ENCODE measurements at places on chromosomes 16 and 17.

DNA sequence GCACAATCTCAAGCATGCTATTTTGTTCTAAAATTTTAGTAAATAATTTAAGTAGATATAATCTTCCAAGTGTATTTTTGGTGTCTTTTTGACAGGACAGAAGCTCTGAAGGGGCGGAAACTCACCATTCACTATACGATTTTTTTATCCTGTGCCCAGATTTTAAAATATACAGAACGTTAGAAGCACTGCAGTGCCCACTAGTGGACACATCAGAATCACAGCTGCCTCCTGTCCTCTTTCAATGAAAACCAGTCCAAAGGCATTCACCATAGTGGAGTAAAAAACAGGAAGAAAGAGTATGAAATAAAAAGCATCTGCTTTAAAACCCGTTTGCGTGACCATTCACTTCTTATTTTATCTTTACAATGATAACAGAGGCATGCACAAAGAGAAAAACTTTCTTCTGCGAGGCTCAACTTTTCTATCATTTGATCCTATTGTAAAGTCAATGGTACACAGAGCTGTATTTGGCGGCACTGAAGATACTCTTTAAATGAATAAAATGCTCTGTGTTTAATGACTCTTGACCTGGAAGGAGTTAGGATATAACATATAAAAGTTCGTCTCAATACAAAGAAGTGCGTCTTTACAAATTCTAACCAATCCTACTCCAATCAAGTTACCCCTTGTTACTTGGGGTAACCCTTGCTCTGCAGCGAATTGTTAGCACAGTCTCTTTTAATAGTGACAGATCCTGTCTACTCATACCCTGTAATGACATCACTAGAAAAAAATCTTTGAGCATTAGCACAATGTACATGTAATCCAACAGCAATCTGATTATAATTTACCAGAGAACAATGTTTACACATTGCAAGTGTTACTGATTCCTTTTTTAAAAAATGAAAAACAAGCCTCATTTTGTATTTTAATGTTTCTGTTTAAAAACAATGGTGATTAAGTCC, 339.8 kb upstream of the PSMD7 start:
- peak; percentile 63 for DNase-seq

GRCh38 chr17:17573912-17574311, 17.6 kb downstream of the PEMT start:
- no peak for DNase-seq

DNA sequence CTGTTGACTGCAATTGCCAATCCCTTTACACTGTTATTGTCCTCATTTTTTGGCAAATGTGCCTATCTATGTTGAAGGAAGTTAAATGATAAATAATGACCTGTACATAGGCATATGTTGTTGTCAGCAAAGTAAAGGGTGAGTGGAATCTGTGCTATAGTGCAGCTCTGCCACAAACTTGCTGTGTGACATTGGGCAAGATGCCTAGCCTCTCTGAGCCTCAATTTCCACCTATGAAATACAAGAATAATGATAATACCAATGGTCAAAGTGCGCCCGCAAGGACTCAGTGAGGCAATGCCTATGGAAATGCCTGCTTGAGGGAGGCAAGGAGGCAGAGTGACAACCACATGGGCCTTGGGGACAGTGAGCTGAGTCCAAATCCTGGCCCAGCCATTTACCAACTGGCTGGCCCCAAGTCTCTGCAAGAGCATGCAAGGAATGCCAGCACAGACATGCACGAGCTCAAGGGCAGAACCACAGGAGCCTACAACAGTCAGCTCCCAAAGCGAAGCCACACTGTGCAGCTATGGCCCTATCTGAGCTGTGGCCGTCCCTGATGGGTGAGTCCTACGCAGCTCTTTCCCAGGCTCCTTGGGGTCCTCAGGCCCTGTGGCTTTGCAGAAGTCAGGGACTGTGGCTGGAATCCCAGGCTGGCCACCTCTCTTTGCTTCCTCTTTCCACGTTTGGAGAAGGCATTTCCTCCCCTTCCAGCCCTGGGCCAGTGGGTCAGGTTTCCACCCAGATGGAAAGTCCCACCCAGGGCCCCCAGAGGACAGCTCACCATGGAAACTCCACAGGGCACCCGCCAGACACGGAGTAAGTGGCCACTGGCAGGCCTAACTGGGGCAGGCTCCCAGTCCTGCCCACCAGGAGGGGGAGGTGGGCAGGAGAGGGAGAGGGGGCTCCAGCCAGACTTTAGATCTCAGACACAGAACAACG, 82.1 kb downstream of the ZNF423 start:
- DNase-seq = no peak

DNA sequence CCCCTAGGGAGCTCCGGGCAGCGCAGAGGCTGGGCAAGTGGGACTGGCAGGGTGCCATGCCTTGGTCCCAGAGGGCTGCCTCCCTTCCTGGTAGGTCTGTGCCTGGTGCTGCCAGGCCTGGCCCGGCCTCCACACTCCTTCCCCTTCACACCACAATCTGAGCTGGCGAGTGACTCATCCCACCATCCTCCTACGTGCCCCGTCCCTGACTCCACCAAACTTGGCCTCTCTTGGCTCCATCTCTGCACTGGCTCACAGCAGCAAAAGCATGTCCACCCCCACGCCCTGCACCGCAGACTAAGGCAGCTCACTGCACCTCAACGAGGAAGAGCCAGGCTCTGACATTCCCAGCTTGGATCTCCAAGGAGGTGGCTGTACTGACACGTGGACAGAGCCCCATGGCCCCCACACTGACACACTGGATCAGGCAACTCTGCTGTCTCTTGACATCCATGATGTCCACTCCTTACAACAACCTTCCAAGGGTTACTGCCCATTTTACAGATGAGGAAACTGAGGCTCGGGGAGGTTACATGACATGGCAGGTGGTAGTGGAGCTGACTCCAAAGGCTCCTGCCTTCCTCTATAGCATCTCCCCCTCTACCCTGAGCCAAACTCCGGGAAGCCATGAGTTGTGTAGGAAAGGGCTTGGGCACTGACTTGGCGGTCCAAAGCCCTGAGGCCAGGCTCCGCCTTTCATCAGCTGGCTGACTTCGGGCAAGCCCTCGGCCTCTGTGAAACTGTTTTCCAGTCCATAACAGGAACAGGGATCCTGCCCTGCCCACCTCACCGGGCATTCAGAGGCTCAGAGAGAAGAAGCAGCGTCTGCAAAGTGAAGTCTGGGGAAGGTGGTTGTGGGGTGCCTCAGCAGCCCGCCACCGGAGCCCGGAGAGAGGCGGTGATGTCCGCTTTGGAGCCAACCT, 20.1 kb upstream of the KRT19 start:
- DNase-seq = peak; percentile 50

DNA sequence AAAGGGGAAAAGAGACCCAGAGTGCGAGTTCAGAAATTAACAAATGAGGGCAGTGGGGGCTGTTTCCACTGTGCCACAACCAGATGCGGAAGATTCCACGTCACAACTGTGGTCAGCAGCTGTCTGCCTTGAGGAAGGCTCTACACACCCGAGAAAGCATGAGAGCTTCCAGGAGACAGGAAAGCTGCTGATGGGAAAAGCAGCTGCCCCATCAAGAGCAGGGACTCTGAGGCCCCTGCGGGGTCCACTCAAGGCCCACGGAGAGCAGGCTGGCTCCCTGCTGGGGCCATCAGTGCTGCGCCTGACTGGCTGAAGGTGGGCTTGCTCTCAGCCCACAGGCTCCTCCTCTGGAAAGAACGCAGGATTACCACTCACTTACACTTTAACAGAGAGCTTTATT, 14.8 kb upstream of the TRAP1 start:
- no peak for DNase-seq

GRCh38 chr16:70704586-70704985, 18.7 kb upstream of the MTSS2 start:
- DNase-seq = no peak

DNA sequence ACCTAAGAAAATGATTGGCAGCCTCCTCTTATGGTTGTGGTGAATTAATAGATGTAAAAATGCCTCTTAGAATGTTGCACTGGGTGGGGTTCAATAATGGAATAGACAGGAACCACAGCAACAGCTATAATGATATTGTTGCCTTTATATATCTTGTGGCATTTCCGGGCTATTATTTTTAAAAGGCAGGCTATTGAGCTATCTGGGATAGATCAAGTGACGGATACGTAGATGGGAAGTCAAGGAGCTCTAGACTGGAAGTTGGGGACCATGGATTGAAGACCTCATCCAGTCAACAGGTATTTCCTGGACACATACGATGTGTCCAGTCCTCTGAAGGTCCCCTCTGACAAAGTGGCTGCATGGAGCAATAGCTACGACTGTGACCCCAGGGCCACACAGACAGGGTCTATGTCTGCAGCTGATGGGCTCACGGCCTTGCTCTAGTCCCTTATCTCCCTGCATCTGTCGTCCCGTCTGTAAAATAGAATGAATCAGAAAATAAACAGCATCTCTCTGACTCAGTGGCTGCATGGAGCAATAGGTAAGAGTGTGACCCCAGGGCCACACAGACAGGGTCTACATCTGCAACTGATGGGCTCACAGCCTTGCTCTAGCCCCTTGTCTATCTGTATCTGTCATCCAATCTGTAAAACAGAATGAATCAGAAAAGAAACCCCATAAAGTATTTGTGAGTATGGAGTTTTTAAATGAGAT, 117.7 kb upstream of the FOXF1 start:
- DNase-seq = no peak

GRCh38 chr17:17565471-17566339, 25.8 kb downstream of the PEMT start:
- no peak for DNase-seq

DNA sequence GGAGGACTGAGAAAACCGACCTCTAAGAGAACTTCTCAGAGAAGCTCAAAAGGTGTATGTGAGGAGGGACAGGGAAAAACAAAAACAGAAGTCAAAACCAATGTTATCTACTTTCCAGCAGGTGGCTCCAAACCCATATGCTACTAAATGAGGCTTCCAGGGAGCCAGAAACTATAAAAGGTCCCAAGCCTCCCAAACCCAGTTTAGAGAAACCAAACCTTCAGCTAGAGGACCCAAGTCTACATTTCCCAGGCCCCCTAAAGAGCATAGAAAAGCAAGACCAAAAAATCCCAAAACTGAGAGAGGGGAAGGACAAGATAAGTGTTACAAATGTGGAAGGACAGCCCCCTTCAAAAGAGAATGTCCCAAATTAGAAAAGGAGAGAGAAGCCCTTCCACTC, 3.7 kb downstream of the HPR start:
- DNase-seq = no peak

DNA sequence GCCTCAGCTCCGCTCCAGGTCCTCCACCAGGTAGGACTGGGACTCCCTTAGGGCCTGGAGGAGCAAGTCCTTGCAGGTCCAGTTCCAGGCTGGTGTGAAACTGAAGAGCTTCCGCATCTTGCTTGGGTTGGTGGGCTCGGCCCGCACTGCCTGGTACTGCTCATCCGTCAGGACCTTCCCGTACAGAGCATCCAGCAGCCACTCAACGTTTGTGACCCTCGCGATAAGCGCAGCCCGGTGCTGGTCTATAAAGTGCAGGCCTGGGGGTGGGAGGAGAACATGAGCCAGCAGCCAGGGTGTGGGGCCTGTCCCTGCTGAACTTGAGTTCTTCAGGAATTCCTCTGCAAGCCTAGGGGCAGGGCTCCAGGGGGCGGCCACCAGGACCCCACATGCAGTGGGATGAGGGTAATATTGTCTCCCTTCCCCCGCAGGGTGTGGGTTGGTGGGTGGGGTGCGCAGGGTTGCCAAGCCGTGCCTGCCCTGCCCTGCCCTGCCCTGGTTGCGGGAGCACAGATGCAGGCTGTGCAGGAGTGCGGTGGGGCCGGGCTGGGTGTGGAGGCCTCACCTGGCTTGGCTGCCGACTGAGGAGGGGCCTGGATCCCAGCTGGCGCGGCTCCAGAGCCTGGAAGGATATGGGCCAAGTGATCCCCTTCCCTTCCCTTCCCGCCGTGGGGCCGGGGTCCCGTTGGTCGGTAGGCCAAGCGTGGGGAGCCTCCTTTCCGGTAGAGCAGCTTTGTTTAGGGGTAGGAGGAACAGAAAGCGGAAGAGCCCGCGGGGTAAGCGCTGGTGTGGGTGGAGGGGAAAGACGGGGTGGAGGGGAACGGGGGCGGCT, 762 bp downstream of the PYCARD start:
- DNase-seq = peak; percentile 55

- DNase-seq = no peak
These were observed 22.1 kb downstream of the MYO18A start for GRCh38 chr17:29158096-29158487.

- no peak for DNase-seq
These were observed at the start of gene ZG16B for GRCh38 chr16:2829501-2830354. ZG16B (plus strand) TSS chr16:2830303; CDS start chr16:2830442, 139 bp downstream.

DNA sequence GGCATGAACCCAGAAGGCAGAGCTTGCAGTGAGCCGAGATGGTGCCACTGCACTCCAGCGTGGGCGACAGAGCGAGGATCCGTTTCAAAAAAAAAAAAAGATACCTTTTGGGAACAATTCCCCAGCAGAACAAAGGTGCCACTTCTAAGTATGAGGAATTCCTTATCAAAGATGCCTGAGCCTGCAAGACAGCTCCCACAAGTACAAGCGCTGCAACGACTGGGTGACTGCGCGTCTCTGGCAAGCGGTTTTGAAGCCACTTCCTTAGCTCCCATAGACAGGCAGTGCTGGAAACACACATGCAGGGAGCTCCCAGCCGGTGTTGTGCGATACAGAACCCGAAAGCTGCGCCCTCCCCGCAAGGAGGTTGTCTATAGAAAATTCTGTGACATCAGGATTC, 60.5 kb downstream of the ADCY9 start:
- DNase-seq = no peak

- no peak for DNase-seq
These were observed 68.0 kb downstream of the AMFR start for GRCh38 chr16:56357241-56357764.

- no peak for DNase-seq
These were observed 156.1 kb upstream of the CACNG5 start for GRCh38 chr17:66678827-66679226.

DNA sequence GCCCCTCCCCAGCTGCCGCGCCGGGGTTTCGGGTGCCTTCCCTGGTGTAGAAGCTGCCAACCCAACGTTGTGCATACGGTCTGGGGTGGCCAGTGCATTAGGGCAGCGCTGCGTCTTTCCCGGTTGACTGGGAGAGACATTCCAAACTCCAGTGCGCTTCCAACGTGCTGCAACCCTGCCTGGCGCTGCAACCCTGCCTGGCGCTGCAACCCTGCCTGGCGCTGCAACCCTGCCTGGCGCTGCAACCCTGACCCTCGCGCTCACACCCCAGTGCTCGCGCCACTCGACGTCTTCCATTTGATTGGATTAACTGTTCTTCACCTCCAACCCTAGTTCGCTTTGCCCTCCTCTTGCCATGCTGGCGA, 488 bp upstream of the HAP1 start:
- DNase-seq = no peak

GRCh38 chr16:79099716-79100115, 500.8 kb downstream of the MAF start:
- no peak for DNase-seq

DNA sequence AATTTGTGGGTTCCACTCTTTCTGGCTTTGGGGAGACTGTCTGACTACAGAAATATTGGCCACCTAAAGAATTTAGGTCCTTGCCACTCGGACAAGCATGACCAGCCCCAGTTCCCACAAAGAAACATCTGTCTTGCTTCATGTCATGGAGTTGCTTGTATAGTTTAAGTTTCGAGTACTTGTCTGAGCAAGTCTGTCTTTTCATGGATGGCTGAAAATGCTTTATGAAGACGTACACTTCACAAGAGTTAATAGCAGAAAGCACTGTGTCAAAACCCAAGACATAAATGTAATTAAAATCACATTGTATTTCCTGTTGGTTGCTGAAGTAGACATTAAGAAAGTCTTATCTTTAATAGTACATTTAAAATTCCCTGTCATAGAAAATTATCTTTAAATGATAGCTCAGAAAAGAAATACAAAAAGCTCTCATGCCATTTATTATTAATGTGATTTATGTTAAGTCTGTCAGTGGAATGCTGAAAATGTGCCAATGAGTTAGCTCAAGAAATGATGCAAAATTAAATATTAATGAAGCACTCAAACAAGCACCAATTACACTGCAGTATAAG, 29.8 kb upstream of the XYLT2 start:
- DNase-seq = no peak
